ENCODE measurements at places on chromosomes 12 and 14.

GRCh38 chr12:32549675-32550079, 129.4 kb upstream of the DNM1L start:
- DNase-seq, result no peak

DNA sequence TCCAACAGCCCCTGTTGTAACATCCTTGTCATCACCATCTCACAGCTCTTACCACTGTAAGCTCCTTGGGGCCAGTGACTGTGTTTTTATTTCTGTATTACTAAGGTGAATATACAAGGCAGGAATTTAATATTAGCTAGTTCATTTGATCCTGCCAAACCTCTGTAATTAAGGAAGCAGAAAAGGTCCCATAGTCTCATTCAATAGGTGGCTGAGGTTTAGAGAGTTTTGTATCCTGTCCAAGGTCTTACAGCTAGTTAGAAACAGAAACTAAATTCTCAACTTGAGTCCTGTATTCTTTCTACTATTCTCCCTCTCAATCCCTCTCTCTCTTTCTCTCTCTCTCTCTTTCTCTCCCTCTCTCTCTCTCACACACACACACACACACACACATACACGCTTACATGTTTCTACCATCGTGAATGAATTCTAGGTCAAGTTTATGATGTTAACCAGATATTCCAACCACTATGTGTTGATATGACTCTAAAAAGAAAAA, 543 bp upstream of the GLIPR1 start:
- DNase-seq, result no peak

GRCh38 chr14:32933629-32934072, 5.0 kb upstream of the NPAS3 start:
- no peak for DNase-seq

DNA sequence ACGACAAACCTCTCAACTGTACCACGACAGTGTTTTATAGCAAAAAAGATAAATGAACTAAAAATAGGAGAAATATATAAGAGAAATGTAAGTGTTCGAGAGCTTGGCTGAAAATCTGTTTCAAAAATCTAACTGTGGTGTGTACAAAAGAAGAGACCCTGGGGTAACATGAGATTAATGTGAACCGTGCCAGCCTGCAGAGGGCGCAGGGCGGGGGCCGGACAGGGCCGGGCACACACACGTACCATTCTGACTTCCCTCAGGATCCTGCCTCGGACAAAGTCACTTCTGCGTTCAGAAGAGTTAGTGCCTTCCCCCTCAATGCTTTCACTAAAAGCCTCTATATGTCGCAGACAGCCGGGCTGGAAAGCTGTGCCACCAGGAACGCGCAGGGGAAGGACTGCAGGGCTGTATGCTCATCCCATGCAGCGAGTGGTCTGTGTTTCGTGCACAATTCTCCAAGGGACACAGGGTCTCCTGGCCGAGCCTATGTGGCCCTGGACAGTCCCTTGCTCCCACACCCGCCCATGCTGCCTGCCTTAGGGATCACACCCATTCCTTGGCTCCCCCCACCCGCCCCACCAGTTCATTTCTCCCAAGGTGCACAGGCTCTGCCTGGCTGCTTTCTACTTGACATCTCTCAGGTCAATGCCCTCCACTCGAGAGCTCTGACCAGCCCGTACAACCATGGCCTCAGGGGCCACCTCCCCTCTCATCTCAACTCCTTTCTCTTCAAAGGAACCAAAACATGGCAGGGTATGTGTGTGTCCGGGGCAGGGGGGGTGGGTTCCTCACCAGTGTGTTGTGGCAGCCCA, 8.5 kb downstream of the CDCA4 start:
- DNase-seq, result no peak
